ENCODE measurements at places on chromosomes 4 and X.

GRCh38 chr4:37733240-37733867 is 47.2 kb upstream of the RELL1 start:
- no peak for DNase-seq

DNA sequence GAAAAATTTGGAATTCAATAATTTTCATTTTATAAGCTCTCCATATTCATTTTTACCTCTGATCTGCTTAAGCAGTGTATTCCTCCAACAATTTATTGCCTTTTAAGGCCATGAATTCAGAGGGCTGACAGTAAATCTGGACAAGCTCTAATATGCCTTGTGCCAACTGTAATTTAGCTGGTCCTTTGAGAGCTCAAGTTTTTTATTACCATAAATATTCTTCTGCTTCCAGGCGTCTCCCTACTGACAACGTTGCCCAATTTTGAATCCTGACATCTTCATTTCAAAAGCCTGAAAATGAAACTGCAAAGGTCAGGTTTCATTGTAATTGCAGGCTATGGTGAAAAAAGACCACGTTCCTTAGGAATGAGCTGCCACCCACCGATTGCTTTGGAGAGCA is 95.8 kb upstream of the GEMIN8 start:
- no peak for DNase-seq

GRCh38 chrX:111634823-111635729 is 45.9 kb upstream of the ALG13 start:
- no peak for DNase-seq

DNA sequence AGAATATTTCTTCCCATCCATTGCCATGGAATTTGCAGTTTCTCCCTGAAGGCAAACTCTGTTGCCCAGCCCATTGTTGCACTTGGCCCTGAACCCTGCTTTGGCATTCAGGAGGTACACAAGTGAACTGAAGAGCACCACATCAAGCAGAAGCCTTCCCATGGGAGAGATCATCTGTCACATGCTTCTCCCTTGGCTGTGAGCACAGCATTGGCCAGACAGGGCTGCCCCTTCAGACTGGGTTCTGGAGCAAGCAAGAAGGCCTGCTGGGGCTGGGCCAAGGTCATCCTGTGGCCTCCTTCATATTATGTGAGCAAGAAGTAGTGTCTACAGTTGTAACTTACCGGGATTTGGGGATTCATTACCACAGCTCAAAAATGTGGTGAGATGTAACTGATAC is 22.7 kb downstream of the SCML1 start:
- DNase-seq: no peak

DNA sequence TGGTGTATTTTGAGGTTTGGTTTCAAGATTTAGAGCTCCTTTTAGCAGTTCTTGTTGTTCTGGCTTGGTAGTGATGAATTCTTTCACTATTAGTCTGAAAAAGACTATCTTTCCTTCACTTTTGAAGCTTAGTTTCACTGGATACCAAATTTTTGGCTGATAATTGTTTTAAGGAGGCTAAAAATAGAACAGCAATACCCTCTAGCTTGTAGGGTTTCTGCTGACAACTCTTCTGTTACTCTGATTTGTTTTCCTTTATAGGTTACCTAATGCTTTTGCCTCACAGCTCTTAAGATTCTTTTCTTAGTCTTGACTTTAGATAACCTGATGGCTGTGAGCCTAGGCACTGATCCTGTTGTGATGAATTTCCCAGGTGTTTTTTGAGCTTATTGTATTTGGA is 33.6 kb upstream of the HEPH start:
- no peak for DNase-seq

GRCh38 chrX:20974326-20974725 is 399.9 kb upstream of the CNKSR2 start:
- no peak for DNase-seq

DNA sequence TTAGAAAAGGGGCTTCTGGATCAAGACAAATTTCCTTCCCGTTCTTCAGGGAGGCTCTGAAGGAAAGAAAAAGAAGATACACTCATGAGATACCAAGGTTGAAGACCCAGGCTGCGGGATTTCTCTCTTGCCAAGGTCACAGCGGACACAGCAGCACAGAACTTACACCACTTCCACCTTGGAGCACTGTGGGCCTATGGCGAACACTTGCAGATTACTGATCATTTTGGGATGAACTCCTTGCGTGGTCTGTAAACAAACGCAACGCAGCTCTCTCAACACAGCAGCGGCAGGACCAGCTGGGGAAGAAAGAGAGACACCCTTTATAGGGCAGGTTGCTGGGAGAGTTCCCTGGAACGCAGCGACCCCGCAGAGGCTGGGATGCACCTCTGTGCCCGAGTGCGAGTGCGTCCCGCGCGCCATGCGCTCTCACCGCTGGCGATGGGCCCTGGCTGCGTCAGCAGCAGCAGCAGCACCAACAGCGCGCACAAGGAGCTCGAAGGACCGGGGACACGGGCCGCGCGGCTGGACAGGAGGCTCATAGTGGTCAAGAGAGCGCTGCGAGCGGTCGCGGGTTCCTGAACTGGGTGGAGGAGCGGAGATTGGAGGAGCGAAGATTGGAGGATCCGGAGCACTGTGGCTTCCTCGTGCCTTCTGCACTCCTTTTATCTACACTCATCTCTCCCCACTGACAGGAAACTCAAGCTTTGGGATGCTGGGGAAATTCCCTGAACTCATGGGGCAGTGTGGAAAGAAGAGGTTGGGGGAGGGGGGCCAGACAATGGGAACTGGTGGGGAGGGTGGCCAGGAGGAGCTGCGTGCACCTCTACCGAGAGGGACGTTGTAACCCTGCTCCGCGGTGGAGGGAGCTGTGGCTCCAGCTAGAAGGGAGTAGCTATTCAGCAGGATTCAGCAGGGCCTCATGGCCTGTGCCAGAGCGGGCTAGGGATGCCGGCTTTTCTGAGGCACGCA is at the start of gene CXCL5:
Gene CXCL5, minus strand, starts transcription at position 638 of the 972 bp plus-strand sequence. Its CDS starts 96 bp downstream, at position 542.
- no peak for DNase-seq

DNA sequence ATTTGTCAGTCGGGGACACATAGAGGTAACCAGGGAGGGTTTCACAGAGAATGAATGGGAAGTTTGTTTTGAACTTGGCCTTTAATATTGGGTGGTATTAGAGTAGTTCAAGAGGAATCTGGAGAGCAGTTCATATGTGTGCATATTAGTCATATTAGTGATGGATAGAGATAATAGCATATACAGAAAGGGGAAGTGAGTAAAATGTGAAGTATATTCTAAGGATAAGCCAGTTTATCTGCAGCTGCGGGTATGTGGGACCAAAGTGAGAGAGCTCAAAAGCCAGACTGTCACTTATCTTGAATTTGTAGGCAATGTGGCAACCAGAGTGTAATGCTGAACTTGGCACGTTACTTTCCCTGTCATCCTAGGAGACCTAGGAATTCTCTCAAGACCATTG is 169.9 kb downstream of the AFF2 start:
- no peak for DNase-seq
